Glomerular endothelial cell (primary cell): ENCODE measurements at places on chromosomes 16 and 17. TPM values are rescaled to one million over a fixed set of nuclear protein-coding genes. Genes with fewer than 3 reads are reported as not detected.
A peak's percentile ranks its signal among the peaks of the same experiment; 100 is the strongest.

DNA sequence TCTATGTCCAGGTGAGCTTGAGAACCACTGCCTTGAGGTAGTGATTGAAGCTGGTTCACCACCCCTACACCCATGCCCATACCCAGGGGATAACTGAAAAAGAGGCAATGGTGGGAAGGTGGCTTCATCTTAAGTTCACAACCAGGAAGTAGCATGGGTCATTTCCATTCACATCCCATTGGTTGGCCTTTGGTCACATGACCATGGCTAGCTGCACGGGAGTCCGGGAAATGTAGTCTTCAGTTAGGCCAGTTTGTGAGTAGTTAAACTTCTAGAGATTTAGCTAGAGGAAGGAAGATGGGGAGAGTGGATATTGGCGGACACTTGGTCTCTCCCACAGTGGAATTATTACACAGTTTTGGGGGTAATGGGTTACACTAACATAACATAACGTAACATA lies 92.9 kb downstream of the RGS9 start:
- DNase-seq, result no peak

DNA sequence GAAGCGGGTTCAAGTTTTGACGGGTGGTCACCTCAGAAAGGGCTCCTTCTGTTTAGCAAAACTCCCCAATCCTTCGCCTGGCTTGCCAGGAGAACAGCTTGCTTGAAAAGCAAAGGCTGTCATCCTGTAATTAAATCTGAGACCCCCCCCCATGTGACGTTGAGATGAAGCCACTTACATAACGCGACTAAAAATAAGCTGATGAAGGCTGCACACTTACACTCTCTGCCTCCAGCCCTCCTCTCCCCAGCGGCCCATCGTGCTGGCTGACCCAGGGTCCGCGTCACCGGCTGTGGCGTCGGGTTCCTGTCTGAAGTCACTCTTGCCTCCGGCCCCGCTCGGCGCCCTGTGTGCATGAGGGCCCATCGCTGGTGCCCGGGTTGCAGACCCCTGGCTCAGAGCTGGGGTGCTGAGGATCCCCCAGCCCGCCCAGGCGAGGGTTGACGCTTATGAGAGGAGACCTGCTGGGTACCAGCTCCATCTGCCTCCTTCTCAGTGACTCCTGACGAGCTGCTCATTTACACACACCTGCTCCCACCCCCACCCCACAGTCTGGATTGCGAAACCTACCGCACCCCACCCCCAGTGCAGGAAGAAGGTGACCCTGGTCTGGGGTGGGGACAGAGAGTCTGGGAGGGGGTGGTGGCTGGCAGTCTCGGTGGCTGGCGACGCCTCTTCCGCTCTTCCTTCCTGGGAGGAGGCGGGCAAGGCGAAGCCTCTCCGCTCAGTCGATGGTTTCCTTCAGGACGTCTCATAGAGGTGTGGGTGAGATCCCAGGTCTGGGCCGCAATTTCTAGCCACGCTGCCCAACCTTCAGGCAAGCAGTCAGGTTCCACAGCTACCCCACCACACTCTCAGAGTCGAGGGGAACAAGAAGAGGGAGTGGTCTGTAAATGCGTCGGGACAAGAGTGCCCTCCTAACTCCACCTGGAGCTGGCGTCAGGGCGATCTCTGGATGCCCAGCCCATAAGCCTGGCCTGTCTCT lies 3.1 kb upstream of the BAIAP2 start:
- no peak for DNase-seq

Gene DCTN5
- total RNA-seq, result 53.1 and 76.4 TPM in 2 replicates

DNA sequence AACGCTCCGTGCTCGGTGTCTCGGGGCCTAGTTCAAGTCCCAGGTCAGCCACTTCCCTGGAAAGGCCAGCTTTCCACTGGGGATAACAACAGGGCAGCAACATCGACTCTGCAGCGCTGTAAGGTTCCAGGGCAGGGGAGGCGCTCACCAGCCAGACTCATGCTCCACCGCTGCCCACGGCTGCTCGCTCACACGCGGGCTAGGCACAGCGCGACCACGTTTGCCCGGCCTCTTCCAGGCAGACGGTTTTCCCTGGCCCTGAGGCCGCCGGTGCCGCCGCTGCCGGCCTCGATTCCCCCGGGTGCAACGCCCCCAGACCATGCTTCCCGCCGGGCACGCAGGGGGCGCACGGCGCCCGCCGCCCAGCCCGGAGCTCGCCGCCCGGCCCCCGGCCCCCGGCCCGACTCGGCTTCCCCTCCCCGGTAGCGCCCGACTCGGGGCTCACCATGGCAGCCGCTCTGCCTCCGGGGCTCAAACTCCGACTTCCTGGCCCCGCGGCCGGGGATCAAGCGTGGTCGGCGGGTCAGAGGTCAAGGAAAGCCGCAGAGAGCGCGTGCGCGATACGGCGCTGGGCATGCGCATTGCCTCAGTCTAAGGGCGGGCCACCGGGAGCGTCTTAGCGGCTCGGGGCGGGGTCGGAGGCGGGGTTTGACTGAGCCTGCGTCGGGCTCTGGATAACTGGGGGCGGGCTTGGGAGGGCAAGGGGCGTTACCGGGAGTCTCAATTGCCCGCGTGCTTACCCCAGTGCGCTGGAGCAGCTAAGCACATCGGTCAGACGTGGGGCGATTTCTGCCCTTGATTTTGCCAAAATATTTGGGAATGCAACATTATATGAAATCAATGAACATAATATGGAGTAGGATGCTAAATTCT lies at the start of gene PAM16:
TSS of gene PAM16 (minus strand) at position 535 of the 873 bp plus-strand sequence. CDS start at position 448, 87 bp downstream.
- DNase-seq, result peak; percentile 42

DNA sequence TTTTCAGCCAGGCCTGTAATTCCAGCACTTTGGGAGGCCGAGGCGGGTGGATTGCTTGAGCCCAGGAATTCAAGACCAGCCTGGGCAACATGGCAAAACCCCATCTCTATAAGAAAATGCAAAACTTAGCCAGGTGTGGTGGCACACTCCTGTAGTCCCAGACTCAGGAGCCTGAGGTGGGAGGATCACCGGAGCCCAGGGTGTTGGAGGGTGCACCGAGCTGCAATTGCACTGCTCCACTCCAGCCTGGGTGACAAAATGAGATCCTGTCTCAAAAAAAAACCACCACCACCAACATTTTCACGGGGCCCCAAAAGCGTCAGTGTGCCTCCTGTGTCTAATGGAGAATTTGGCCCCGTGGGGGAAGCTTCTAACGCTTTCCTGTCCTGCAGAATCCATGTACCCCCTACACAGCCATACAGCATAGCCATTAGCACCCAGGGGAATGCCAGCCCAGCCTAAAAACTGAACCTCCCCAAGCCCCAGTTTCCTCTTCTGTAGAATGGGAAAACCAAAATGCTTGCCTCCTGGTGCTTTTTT lies 22.2 kb upstream of the MAP3K14 start:
- no peak for DNase-seq

DNA sequence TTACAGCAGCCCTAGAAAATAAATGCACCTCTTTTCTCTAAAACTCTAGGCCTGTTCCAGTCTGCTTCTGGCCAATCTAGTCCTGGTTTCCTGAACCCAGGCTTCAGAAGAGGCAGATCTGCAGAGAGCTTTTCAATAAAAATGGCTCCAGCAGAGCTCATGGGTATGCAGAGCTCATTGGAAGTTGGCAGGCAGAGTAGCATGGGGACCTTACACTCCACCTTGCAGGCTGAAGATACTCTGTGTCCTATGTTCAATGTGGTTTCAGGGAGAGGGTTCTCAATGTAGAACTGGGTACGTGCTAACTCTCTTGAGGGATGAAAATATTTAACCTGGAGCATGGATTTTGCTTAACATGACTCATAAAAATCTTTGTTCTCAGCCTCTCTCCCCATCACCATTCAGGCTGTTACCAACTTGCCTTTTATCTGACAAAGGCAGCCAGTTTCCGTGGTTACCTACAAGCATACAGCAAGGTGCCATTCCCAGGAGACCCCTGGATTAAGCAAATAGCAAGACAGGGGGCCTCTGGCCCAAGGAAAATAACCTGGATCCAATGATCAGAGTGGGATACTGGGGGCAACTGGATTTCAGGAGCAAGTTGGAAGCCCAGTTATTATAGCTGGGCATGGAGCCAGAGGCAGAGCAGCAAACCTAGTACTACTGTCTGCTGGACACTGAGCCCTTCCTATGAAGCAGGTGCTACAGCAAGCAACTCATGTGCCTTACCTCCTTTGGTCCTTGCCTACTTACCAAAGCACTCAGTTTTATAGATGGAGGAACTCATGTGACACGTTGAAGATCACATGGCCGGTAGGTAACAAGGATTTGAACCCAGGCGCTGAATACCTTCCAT lies 98.2 kb upstream of the DHX40 start:
- DNase-seq, result no peak

- DNase-seq, result no peak
Measured at GRCh38 chr16:75483222-75483621, 12.0 kb downstream of the CHST6 start.

Gene TBC1D3G
- total RNA-seq, result not detected in 2 replicates

- no peak for DNase-seq
Measured at GRCh38 chr17:61484174-61484573, 32.0 kb downstream of the TBX4 start.

DNA sequence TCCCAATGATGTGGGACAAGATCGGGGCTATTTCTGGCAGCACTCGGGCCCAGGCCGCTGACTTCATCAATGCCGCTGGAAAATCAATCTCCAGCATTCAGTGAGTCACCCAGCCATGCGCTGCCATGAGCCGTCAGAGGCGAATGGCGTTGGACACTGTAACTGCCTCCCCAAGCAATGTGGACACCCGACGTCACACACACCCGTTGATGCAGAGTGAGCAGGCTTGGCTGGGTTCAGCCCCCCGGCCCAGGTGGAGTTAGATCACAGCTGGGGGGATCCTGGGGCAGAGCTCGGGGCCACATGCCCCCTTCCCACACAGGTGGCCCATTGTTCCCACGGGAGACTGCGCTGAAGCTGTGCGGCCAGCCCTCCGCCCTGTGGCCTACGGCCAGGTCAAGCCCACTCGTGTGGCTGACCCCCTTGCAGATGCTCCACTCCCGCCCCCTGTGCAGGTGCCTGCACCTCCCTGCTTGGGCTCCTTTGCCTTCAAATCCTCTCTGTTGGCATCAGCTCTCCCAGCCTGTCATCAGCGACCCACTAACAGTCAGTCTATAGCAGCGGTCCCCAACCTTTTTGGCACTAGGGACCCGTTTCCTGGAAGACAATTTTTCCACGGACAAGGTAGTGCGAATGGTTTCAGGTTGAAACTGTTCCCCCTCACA lies 89.9 kb downstream of the TBC1D16 start:
- no peak for DNase-seq

- DNase-seq, result no peak
Measured at GRCh38 chr17:52395308-52395707, 236.8 kb upstream of the CA10 start.

Gene CLEC10A
- total RNA-seq, result not detected in 2 replicates

DNA sequence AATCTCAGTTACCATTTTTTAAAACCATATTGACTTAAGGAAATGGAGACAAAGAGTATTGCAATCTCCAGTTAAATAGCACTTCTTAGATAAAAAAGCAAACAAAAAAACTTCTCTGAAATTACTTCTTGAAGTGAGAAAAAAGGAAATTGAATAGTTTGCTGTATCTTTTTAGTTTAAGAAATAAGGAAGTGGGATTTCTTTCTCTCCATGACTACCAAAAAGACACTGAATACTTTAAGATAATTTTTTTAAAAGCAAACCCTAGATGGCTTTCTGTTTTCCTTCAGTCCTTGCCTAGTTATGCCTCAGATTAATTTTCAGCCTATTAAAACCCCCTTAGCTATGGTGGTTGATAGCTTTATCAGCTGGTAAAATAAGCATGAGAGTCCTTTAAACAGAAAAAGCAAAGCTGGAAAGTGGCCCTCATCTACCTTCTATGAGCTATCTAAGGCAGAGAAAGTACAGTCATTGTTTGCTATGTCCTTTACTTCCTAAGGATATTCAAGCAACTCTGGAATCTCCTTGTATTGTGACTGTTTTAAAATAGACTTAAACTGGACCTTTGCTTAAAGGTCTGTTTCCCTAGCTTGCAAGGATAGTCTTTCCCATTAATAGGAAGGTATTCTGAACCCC lies 28.6 kb downstream of the TPPP3 start:
- DNase-seq, result no peak

Gene GRIN2C
- total RNA-seq, result 1.1 TPM in 1 of 2 replicates, not detected in the other

DNA sequence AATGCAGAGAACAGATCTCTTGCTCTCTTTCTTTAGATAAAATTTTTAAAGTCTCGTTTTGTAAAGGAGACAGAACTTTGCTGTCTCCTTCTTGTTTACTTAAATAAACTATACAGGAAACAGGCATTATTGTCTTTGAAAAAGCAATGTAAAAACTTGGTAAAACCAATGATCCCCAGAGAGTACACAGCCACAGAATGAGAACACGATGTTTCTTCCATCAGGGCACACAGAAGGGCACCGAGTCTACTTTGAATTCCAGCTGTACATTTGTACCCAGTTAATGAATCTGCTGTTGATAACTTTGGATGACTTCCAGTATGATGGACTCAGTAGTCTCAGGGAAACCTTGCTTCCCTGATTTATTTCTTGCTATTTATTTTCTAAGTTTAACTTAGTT lies 8.1 kb upstream of the TMEM100 start:
- DNase-seq, result no peak

- DNase-seq, result no peak
Measured at GRCh38 chr17:45345554-45346215, 28.9 kb upstream of the MAP3K14 start.

DNA sequence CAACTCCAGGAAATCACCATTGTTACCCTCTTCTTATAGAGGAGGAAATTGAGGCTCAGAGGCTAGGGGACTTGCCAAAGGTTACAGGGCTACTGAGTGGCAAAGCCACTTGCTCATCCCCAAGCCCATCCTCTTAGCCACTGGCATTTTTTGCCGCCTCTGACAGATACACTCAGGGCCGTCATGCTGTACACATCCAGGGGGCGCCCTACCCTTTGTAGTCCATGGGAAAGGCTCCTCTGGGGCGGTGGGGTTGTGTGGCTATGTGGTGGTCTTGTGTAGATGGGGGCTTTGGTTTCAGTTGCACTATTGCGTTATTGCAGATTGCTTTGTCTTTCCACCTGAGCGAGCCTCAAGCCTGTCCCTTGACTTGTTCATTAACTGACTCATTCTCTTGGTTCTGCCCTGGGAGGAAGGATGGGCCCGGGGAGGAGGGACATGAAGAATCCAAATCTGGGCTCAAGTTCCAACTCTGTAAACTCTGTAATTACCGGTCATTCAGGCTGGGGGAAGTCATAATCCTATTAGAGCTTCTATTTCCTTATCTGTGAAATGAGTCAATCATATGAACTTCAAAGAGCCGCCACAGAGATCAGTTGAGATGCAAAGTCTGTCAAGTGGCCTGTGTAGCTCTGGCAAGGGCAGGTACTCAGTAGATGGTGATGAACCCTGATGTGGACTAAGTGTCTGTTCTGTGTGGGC lies 2.8 kb downstream of the NOS2 start:
- no peak for DNase-seq

- no peak for DNase-seq
Measured at GRCh38 chr17:8466456-8466855, 30.8 kb downstream of the NDEL1 start.

DNA sequence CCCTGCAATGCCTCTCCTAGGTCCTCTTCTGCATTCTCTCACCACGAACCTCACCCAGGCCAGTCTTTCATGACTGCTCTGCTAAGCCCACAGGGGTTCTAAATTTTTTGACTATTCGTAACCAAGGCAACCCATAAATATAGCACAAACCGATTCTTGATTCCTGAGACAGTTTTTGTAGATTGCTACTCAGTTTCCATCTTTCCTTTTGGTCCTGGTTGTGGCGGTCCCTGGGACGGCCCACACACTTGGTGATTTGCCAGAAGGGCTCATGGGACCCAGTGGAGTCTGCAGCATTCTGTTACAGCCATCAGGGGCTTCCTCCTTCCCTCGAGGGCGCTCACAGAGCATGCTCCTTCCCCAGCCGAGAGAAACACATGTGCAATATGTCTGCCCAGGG lies 23.4 kb upstream of the MGAT5B start:
- DNase-seq, result no peak

GRCh38 chr16:63822818-63823217 lies 1299.0 kb downstream of the CDH11 start:
- no peak for DNase-seq

GRCh38 chr16:1823821-1824220 lies 2.8 kb downstream of the HAGH start:
- DNase-seq, result peak; percentile 20
